ENCODE measurements at places on chromosomes 7 and 10.

GRCh38 chr10:30736685-30737232, 107.2 kb upstream of the LYZL2 start:
- DNase-seq, result peak; percentile 100

GRCh38 chr10:70685455-70685911, 13.2 kb downstream of the ADAMTS14 start:
- DNase-seq, result no peak

GRCh38 chr10:125363791-125364190, 203.4 kb upstream of the CTBP2 start:
- DNase-seq, result no peak

GRCh38 chr7:137439829-137440825, 96.6 kb upstream of the PTN start:
- DNase-seq, result no peak
